NCI-H69 (cell line): ENCODE measurements at places on chromosomes 3 and 15.

DNA sequence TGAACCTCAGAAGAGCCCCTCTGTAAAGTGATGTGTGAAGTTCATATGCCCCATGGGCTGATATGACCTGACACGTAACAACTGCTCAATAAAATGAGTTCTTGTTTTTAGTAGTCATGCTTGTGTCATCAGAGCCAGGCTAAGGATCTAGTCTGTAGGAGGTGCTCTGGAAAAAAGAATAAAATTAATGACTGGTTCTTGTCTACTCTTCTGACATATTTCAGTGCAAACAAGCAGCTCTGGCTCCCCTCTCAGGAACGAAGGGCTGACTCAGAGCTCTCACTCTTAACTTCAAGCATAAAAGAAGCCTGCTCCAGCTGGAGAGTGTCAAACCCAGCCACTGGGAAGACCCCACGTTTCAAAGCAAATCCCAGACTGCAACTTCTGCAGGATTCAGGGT lies 77.0 kb downstream of the LRIG1 start:
- DNase-seq, result no peak

- no peak for DNase-seq
Observed at GRCh38 chr3:190617185-190617584, 103.3 kb downstream of the IL1RAP start.

GRCh38 chr15:70100474-70101341 lies 3.0 kb upstream of the TLE3 start:
- peak; percentile 75 for DNase-seq

- DNase-seq, result no peak
Observed at GRCh38 chr3:33075995-33076394, 21.0 kb downstream of the GLB1 start.

DNA sequence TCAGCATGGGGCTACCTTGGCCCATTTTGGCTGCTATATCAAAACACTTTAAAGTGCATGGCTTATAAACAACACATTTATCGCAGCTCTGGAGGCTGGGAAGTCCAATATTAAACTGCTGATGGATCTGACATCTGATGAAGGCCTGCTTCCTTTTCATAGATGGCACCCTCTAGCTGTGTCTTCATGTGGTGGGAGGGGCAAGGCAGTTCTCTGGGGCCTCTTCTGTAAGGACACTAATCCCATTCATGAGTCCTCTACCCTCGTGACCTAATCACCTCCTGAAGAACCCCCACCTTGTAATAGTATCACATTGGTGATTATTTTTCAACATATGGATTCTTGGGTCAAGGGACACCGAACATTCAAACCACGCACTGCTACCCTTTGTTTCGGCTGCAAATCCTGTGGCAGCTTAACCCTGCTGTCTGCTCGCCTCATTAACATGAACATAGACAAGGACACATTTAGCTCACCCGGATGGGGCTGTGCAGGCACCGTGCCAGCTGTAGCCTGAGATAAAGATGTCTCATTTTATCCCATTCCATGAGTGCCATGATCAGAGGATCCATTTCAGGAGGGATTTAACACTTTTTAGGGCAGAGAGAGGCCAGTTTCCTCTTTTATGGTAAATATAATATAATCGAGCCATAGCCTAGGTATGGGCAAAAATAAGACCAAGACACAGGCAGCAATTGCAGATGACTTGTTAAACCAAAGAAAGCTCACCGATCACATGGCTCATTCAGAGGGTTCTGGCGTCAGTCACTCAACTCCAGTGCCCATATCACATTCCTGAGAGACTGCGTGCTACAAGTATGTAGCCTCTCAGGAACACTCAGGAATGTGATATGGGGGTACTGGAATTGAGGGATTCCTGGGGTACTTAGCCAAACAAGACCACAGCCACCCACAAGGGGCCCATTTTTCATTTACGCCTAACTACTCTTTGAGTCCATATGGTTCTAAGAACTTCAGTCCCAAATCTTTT lies 251.1 kb upstream of the ST8SIA2 start:
- DNase-seq, result no peak

DNA sequence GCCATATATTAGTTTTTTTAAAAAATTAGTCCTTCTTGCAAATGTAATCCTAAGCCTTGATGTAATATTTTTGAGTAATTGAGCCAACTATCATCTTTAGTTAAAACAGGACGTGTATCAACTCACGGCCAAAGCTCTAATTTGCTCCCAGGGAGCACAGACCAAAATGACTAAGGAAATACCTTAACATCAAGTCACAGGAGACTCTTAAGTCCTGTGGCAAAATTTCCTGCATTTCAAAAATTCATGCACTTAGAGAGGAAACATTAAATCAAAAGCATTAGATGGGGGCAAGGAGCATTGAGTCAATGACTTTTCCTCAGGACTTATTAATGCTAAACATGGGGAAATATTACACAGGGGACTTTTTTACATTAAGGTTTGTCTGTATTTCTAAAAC lies 276.0 kb downstream of the MFSD1 start:
- DNase-seq, result no peak

DNA sequence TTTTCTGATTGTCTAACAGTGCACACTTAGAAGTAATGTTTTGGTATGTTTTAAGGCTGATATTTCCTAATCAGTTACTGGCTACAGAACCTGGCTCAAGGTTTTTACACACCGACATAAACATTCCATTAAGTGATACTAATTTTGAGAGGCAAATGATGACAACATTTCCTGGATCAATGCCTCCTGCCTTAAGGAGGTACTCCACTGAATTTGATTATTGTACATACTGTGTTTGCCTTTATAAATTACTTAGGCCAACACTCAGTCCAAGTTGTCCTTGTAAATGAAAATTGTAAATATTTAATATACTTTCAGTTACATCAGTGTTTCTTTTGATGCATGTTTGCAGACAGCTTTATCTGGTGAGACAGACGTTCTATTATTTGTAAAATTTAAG lies 24.2 kb upstream of the LXN start:
- DNase-seq, result no peak

- no peak for DNase-seq
Observed at GRCh38 chr3:112463250-112463649, 36.0 kb downstream of the BTLA start.

DNA sequence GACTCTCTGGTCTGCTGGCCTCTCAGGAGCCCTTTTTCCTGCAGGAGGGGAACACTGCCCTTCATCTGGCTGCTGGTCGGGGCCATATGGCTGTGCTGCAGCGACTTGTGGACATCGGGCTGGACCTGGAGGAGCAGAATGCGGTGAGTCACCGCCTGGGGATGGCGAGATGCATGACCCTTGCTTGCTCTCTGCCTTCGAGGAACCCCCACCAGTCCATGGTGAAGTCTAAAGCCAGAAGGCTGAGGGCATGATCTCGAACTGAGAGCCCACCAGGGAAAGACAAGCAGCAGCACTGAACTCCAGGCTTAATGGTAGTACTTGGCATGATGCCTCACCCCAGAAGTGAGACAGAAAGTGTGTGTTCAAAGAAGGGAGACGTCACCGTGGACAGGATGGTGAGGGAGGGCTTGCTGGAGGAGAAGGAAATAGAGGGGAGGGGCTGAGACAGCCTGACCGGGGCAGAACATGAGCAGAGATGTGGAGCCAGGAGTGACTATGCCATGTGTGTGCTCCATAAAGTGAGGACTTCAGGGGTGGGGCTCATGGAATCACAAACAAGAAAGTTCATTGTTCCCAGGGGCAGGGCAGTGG lies 19.2 kb downstream of the ANKDD1A start:
- no peak for DNase-seq

- no peak for DNase-seq
Observed at GRCh38 chr15:21270474-21270873, 169.8 kb downstream of the POTEB3 start.

DNA sequence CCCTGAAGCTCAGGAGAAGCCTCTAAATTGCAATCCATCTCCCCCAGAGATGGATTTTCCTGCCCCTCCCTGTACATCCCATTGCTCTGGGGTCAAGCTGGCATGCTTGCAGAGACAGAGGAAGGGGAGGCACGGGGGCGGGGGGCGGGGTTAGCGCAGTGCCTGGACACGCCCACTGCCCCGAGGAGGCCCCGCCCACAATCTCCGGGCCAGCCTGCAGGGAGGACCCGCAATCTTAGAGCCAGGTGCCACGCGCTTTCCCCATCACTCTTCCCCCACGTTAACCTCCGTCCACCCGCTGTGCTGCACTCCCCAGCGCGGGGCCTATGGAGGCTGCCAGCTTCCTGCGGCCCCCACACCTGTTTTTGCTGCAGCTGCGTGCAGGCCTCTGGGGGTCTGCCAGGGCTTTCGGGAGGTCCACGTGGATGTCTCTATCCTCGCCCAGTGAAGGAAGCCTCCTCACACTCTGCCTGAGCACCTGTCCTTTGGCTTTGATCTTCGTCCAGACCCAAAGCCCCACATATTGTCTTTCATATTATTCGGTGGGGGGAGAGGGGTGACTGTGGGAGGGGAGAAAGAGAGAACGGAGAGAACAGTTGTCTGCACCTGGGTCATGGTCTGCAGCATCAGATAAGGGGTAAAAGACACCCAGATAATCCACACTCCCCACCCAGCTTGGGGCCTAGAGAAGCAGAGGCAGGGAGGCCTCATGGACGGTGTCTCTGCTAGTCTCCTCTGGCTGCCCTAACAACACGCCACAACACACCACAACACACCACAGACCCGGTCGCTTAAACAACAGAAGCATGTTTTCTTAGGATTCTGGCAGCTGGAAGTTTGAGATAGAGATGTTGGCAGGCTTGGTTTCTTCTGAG lies 118.0 kb upstream of the MEF2A start:
- peak; percentile 87 for DNase-seq

DNA sequence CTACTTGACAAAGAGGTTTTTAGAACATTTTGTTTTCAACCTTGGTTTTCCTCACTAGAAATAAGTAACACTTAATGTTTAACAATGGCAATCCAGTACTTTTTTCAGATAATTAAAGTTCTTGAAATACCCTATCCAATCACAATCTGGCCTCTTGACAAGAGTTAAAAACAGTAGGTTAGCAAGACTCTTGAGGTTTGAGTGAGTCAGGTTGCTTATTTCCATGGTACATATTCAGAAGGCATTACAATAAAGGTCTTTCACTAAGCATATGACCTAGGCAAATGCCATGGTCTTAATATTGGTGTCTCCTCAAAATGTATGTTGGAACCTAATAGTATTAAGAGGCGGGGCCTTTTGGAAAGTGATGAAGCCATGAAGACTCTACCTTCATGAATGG lies 5.6 kb downstream of the SUCNR1 start:
- DNase-seq, result no peak
